ENCODE measurements at places on chromosomes 4 and X. TPM values are rescaled to one million over a fixed set of nuclear protein-coding genes. Genes with fewer than 3 reads are reported as not detected.

GRCh38 chr4:151553874-151554273 is 144.9 kb downstream of the FHIP1A start:
- no peak for DNase-seq

DNA sequence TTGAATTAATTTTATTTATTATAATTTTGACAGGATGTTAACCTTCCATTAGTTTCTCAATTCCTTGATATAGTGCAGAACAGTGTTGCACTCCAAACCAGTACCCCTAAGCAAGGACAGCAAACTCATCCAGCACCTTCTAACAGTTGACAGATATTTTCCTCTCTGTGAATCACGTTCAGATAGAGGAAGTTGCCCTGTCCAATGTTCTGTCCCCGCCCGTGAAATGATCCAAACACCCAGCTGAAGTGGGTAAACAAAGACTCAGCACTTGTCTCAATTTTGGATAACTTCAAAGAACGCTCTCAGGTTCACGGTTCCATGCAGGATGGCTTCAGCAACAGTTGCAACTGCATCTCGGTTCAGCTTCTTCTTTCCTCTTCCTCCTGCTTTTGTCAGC is 1240.0 kb upstream of the ADGRL3 start:
- no peak for DNase-seq

DNA sequence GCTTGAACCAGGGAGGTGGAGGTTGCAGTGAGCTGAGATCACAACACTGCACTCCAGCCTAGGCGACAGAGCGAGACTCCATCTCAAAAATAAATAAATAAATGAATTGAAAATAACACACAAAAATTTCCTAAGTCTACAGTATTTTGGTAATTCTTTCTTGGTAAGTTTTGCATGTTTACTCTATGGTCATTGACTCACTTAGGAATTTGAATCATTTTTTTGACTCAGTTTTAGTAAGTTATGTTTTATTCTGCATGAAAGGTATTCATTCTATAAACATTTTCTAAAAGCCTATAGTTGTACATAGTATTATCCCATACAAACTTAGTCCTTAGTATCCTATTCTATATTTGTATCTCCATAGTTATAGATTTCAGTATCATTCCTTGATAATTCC is 772.9 kb upstream of the SLIT2 start:
- DNase-seq = peak; percentile 24

DNA sequence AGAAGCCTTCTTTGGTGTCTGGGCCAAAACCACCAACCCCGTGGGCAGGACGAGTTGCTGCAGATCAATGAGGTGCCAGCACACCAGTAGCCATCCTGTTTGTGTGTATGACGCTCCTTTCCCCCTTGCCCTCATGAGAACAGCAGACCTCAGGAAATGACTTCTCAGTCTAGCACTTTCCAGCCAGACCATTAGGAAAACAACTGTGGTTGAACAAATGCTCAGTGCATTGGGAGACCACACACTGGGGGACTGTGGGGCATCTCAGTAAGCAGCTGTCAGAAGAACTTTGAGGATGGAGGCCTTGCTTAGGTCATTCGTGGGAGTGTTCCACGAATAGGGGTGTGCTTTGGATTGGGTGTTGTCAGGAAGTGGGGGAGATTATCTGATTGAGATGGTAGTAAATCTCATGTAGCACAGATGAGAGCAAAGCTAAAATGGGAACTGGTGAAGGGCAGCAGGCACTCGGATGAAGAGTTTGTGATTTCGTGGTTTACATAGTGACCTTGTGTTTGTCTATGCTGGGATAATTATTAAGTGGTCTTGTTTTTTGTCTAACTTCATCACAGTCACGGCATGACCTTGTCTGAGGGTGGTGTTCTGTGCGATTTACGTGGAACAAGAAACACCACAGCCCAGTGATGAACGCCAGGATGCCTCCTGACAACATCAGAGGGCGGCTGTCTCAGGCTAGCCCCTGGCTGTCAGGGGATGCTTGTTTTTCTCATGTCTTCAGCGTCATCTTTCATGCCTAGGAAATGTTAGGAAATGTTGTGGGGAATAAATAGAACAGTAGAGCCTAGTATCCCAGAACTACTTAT is 70.1 kb downstream of the USP46 start:
- DNase-seq = peak; percentile 45

- no peak for DNase-seq
Observed at GRCh38 chr4:109303140-109303496, 660 bp upstream of the COL25A1 start.

DNA sequence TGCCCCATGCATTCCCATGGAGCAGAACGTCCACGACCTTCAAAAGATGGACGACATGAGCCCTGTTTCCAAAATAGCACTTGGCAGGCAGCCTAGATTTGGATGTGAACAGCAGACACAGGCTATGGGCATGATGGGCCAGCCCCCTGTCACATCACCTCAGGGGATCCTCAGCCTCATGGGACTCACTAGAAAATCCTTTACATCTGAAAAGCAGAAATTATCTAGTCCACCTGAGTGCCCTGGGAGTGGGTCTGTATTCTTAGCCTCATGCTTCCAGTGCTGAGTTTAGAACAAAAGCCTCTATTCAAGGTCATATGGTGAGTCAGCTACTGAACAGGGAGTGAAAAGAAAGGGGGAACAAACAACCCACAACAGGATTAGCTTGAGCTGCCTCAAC is 35.8 kb downstream of the GRIA3 start:
- no peak for DNase-seq

DNA sequence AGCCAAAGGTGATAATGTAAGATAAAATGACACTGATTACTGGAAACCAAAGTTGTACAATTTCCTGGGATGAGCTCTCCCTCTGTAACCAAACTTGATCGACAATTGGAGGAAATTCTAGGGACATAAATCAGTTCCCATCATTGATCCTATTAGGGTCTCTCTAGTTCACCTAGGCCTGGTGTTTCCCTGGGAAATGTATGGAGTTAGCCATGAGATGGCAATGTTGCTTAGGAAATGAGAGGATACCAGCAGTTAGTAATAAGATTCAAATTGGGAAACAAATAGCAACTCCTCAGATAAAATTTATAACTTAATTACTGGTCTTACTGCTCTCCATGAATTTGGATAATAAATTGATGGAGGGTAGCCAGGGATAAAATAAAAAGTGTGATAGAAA is 52.2 kb downstream of the SPATA18 start:
- peak; percentile 56 for DNase-seq

DNA sequence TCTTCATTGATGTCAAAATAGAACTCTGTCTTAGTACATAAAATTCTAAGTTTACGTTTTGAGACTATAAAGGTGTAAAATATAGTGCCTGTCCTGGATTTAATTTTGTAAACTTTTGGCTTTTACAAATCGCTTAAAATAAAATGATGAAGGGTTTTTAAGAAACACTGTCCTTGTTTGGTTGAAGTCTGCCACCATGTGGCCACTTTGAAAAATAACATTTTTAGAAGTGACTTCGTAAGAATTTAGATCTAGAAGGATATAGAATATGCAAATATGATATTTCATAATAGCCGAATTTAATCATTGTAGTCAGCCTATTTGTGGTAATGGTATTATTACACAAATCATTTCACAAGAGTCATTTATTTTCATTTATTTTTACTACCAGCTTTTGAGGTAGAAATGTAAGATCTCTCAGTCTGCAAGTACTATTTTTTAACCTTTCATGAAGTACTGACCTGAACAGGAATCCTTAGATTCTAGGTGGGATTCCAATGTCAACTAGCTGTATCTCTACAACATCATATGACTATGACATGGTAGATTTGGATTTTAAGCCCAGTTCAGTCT is 31.0 kb upstream of the FAT4 start:
- DNase-seq = peak; percentile 64

DNA sequence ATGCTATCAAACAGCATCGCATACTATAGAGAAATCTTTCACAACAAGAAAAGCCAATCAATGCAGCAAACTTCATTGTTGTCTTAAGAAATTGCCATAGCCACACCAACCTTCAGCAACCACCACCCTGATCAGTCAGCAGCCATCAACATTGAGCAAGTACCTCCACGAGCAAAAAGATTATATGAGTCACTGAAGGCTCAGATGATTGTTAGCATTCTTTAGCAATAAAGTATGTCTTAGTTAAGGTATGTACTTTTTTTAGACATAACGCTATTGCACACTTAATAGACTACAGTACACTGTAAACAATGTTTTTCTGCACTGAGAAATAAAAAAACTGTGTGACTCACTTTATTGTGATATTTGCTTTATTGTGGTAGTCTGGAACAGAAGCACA is 37.8 kb upstream of the FUNDC1 start:
- DNase-seq = peak; percentile 37

The PLXNB3 gene
- total RNA-seq = 6.1 TPM

The DDX3X gene
- total RNA-seq = 209 TPM

The CPEB2 gene
- total RNA-seq = 16.8 TPM

The SMIM10L2A gene
- total RNA-seq = 0.33 TPM

The ARMCX2 gene
- 68.5 TPM for total RNA-seq

Measured in fibroblast of the aortic adventitia (primary cell).